ENCODE measurements at places on chromosomes 5 and 9.

DNA sequence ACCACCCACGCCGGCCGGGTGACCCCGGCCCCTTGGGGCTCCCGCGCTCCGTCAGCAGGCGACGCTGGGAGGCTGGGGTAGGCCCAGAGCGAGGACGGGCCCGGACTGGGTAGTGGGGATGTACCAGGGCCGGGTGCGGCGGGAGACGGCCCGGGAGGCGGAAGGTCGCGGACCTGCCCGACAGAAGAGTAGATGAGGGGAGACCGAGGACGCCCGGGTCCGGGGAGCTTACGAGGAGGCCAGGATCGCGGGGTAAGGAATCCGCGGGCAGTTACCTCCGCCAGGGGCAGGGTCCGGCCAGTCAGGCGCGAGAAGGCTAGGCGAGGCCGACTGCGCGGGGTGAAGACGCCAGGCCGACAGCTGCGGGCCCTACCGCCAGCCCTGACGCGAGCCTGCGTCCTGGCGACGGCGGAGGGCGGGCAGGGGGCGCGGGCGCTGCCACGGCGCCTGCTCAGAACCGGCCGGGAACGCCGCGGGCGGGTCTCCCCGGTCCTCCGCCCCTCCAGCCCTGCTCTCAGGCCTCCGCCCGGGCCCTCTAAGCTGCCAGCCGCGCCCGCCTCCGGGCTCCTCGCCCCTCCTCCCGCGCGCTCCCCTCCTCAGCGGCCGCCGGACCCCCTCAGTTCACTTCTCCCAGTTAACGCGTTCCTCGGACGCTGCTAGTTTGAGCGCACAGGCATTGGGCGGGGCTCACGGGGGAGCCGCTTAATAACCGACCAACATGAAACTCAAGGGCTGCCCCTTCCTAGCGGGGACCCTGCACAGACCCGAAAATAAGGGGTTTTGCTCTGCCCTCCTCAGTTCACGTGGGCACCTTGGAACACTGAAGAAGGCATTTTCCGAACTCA, at the start of gene CPLANE1:
Gene CPLANE1 (minus strand): TSS at position 407 of the 845 bp plus-strand sequence. CDS start 1,678 bp downstream, outside the sequence.
- DNase-seq: peak; percentile 28

DNA sequence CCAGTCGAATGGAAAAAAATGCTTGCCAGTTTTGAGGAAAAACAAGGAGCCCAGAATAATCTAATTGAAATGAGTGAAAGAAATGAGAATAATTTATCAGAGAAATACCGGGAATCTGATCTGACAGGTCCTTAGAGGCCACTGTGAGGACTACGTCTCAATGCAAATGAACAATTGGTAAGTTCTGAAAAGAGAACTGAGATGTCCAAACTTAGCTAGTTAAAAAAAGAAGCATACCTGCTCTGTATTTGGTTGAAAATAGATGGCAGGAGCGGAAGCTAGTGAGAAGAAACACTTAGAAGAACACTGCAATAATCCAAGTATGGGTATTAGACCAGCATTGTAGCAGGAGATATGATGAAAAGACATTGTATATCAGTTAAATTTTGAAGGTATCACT, 161.2 kb downstream of the CDH9 start:
- DNase-seq: no peak

GRCh38 chr9:133509179-133510083, 15.3 kb downstream of the MYMK start:
- no peak for DNase-seq

- peak; percentile 52 for DNase-seq
These were observed 63.1 kb downstream of the CXXC5 start for GRCh38 chr5:139711067-139711905.

GRCh38 chr5:106843812-106844416, 826.8 kb downstream of the EFNA5 start:
- no peak for DNase-seq

DNA sequence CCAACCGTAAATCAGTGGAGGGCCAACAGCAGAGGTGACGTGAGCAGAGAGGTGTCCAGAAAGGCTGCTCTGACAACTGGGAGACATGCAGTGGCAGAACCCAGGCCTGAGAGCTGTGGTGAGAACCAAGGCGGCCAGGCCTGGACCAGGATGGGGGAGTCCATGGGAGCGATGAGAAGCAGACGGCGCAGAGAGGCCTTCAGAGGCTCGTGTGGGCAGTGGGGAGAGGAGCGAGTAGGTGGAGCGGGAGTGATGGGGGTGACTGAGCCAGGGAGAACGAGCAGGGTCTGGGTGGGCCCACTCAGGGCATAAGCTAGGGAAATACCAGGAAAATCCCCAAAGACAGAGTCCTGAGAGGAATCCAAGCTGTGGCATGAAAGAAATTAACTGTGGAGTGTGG, 7.9 kb upstream of the IL3 start:
- DNase-seq: no peak

DNA sequence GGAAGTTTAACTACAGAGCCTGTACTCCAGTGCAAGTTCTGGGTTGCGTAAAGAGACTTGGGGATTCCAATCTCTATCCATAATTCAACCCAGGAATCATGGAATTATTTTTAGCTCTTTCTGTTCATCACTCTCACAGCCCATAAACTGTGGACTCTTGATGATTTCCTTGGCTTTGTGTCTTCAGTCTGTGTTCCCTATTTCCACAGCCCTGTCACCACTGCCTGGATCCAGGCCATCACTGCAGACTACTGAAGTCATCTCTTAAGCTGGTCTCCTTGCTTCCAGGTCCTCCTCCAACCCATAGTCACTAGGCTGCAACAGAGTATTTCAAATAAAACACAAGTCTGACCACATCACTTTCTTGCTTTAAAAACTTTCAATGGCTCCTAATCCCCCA, 211.7 kb downstream of the PLK2 start:
- no peak for DNase-seq

DNA sequence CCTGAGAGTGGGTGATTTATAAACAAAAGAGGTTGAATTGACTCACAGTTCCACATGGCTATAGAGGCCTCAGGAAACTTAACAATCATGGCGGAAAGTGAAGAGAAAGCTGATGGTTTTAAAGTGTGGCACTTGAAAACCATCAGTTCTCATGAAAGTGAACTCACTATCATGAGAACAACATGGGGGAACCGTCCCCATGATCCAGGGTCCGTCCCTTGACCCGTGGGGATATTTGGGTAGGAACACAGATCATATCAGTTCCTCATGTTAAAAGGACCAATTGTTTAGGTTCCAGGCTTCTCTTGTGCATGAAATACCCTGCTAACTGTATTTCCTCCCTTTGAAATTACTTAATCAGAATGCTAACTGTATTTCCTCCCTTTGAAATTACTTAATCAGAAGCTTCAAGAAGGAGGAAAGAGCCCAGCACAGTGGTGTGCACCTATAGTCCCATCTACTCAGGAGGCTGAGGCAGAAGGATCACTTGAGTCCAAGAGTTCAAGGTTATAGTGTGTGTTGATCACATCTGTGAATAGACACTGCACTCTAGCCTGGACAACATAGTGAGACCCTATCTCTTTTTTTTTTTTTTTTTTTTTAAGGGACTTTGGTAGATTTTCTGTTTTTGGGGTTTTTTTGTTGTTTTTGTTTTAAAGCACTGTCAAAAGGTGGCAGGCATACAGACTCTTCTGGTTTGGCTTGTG, 24.8 kb downstream of the TTC1 start:
- no peak for DNase-seq

GRCh38 chr5:97400537-97400936, 217.5 kb upstream of the RIOK2 start:
- DNase-seq: no peak

GRCh38 chr5:152083231-152083630, 158.6 kb upstream of the GLRA1 start:
- no peak for DNase-seq

- no peak for DNase-seq
These were observed 64.6 kb upstream of the EPB41L4B start for GRCh38 chr9:109385499-109385898.

- no peak for DNase-seq
These were observed 26.0 kb downstream of the ARRDC3 start for GRCh38 chr5:91357012-91357634.

DNA sequence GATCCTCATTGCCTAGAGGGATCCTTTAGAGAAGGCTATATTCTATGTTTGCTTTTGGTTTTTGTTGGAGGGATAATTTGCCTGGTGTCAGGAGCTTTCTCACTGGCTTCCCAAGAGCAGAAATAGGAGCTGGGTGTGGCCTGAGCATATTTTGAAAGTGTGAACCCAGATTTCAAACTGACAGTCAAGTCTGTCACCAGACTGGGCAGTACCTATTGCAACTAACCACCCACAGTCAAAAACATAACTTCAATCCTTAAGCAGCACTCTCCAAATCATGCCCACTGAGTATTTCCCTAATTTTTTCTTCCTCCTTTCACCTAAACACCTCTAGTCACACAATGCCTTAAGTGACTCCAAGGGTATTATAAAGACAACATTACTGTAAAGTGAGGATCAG, 278.4 kb downstream of the EBF1 start:
- DNase-seq: no peak

- no peak for DNase-seq
These were observed 31.0 kb upstream of the TCF7 start for GRCh38 chr5:134083517-134083916.

GRCh38 chr5:56176155-56176798, 56.9 kb downstream of the ANKRD55 start:
- no peak for DNase-seq

DNA sequence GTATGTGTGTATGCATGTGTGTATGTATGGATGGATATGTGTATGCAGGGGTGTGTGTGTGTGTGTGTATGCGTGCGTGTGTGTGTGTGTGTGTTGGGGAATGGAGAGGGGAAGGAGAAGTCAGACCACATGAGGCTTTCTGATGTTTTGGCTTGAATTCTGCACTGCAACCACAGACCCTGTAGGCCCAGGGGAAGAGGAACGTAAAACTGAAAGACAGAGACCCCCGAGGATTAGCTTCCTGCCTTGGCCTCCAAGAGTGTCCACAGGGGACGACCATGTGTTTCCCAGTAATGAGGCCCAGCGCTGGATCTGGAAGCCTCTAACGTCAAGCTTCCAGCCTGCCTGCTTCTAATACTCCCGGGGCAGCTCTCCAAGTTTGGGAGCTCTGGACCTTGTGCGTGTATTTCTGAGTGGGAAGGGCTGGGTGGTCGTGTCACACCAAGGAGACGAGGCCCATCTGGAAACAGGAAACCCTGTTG, 5.8 kb downstream of the DCANP1 start:
- DNase-seq: no peak

DNA sequence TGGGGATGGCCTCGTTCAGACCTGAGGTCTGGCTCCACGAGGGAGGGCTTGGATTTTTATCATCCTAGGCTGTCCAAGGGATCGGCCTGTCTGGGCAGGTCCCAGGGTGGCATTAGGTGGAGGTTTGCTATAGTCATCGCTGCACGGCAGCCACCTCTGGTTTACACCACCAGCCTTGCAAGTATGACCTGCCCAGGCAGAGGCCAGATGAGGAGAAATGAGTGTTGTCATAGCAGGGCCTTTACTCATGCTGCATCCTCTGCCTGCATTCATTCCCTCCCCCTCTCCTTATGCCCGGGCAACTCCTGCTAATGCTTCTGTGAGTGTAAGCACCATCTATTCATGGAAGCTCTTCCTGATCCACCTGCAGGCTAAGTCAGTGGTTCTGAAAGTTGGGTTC, 15.3 kb upstream of the NDST1 start:
- no peak for DNase-seq

DNA sequence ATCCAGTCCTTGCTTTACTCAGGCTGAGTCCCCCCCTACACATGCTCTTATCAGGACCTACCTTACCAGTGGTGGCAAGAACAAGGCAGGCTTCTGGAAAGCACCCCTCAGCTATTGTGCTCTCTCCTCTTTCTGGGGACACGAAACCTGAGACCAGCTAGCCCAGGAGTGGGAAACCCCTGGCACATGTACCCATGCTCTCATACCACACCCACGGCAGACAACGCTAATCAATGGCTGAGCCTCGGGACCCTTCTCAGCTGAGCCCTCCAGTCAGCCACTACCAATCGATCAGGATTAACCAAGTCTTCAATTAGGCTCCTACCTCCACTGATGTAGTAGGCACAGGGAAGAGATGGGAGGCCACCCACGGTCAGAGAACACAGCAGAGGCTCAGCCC, 65.1 kb downstream of the VAV2 start:
- no peak for DNase-seq

- DNase-seq: no peak
These were observed 77.0 kb upstream of the TBC1D2 start for GRCh38 chr9:98332405-98332831.

DNA sequence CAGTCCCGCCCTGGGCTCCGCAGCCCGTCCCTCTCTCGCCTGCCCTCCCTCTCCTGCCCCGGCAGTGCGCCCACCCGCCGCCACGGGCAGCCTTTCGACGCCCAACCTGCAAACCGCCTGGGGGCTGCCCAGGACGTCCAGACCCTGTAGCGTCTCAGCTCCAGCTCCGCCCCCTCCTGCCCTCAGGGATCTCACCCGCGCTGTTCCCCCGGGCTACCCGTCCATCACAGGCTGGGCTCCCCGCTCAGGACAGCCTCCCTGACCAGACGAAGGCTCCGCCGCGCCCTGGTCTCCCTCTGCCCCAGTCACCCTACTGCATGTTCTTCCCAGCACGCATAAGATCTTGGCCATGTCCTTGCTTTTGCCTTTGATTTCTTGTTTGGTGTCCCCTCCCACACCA, 1.4 kb downstream of the RASGEF1C start:
- no peak for DNase-seq

- DNase-seq: no peak
These were observed 247.0 kb upstream of the MEF2C start for GRCh38 chr5:89129941-89130340.

DNA sequence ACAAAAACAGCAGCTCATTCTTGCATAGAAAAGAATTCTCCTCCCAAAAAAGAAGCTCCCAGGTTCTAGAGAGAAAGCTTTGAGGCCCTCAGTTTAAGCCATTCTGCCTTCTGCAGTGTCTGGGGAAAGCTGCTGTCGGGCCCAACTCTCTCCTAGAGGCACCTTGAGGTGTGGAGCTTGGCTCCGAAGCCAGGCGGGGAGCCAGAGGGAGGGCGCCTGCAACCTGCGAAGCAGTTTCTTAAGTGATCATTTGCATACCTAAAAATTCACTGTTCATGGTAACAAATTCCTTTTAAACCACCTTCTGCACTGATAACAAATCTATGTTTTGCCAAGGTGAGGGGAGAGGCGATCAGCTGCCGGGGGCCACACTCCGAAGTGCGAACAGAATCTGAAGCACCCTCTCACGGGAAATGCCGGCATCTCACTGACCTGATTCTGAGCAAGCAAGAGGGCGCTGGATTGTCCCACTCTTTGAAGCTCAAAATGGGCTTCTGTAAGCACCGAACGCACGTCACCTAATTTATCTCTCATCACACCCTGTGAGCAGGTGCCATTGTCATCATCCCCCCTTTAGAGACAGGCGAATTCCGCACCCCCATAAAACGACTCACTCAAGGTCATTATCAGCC, 86.1 kb downstream of the GTF3C4 start:
- no peak for DNase-seq

- DNase-seq: no peak
These were observed 19.6 kb downstream of the ZNF131 start for GRCh38 chr5:43140286-43140685.
